Cardiac septum (tissue), 1 donor: ENCODE measurements at places on chromosomes 3 and 15.

- no peak for DNase-seq
Observed at GRCh38 chr3:104939196-104939595, 427.5 kb upstream of the ALCAM start.

- no peak for DNase-seq
Observed at GRCh38 chr3:197550489-197550888, 5.3 kb downstream of the BDH1 start.

- DNase-seq, result no peak
Observed at GRCh38 chr3:196138482-196139254, 56.8 kb upstream of the TFRC start.

DNA sequence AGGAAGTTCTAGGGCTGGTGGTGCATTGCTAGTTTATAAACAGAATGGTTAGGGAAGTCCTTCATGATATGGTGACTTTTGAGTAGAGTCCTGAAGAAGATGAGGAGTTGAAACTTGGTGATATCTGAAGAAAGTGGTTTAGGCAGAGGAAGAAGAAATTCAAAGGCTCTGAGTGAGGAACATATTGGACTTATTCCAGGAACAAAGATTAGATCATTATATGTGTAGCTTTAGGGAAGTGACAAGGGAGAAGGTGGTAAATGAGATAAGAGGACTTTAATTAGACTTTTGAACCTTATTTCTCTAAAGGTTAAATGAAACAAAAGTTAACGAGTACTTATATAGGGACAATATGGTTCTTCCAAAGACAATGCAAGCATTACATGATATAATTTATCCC is 286.7 kb downstream of the DOCK3 start:
- DNase-seq, result no peak

GRCh38 chr3:53256704-53257055 is 858 bp upstream of the TKT start:
- DNase-seq, result no peak

DNA sequence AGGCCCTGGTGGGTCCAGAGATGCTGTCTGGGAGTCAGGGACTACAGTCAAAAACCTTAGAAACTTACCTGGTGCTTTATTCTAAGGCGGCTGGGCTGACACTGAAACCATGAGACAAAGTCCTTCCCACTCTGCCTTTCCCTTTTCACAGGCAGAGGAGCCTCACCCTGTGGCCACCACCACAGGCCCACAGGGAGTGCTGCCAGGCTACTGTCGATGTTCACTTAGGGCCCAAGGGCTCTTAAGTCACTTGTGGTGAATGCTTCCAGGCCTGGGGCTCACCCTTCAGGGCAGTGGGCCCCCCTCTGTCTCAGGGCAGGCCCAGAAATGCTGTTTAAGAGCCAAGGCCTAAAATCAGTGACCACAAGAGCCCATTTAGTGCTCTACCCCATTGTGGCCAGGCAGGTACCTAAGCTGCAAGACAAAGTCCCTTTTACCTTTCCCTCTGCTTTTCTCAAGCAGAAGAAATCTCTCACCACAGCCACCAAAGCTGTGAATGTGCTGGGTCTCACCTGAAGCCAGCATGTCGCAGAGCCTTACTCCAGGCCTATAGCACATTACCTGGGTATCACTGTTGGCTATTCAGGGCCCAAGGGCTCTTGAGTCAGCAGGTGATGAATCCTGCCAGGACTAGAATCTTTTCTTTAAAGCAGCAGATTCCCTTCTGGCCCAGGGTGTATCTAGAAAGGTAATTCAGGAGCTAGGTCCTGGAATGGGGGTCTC is 39.5 kb upstream of the GOLGA6B start:
- no peak for DNase-seq

GRCh38 chr3:42036483-42036823 is 54.7 kb upstream of the TRAK1 start:
- no peak for DNase-seq
